Activated CD4-positive, alpha-beta T cell treated with anti-CD3 and anti-CD28 coated beads, Interleukin-2, amount 50 U/mL, for 4 hours (primary cell): ENCODE measurements at places on chromosomes 5 and 9.

GRCh38 chr5:96901384-96901783 lies 25.1 kb downstream of the ERAP2 start:
- no peak for DNase-seq

- DNase-seq, result no peak
Observed at GRCh38 chr5:132405646-132406045, 36.1 kb downstream of the SLC22A5 start.

GRCh38 chr5:26259081-26259480 lies 779.3 kb downstream of the CDH9 start:
- no peak for DNase-seq

DNA sequence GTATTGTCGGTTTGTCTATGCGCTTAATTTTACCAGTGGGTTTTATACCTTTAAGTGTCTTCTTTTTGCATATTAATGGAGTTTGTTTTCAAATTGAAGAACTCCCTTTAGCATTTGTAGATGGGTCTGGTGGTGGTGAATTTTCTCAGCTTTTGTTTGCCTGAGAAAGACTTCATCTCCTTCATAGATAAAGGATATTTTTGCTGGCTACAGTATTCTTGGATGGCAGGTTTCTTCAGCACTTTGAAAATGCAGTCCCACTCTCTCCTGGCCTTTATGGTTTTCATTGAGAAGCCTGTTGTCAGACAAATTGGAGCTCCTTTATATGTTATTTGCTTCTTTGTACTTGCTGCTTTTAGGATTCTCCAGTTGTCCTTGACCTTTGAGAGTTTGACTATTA lies 142.1 kb downstream of the RAB3C start:
- no peak for DNase-seq

DNA sequence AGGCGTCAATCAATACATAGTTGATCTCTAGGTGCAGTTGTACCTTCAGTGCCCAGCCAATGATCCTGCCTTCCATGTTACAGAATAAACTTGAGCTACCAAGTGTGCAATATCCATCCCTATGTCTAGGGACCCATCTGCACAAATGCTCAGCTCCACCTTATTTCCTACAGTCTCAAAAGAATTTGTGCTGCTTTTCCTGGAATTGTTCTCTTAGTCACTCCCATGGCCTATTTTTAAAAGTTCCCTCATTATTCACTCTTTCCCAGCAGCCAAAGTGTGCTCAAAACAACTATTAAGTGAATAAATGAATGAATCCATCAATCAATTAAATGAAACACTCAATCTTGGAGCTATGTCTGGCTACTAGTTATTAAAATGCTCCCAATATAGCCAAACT lies 14.7 kb downstream of the LIX1 start:
- DNase-seq, result no peak

DNA sequence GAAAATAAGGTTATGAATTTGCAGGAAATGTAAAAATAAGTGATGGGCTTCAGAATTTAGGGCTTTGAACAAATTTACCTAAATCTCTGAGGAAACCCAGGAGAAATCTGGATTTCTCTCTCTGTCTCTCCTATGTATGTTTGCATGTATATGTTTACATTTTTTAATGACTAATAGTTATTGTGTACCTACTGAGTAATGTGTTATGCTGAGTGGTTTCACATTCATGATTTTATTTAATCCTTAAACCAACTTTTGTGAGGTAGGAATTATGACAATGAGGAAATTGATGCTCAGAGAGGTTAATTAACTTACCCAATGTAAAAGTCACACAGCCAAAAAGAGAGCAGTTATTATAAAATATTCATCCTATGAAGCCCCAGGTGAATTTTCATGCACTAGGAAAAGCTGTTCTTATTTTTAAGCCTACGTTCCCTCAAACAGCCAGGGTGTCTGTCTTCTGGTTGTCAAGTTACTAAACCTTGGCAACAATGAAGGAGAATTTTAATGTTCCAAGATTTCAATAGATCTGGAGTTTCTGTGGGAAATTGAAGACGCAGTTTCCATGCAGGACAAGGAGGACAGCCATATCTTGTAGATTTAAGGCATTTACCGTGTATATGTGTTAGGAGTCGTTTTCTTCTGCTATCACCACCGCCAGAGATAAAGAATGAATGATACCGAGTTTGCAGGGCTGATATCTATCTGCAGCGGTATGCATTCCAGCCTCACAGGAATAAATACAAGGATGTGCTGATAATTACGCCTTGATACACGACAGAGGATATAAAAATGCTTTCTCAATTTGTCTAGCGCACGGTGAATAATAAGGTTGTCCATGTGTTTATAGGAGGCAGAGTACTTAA lies 484.8 kb downstream of the ZSWIM6 start:
- no peak for DNase-seq

GRCh38 chr5:167530548-167530947 lies 760.9 kb upstream of the WWC1 start:
- DNase-seq, result no peak

- no peak for DNase-seq
Observed at GRCh38 chr5:148909766-148910165, 83.4 kb downstream of the ADRB2 start.

GRCh38 chr5:119373449-119373858 lies 17.6 kb downstream of the TNFAIP8 start:
- no peak for DNase-seq

GRCh38 chr9:133512253-133513213 lies 12.2 kb downstream of the MYMK start:
- no peak for DNase-seq

- DNase-seq, result no peak
Observed at GRCh38 chr9:17476401-17476800, 102.5 kb upstream of the SH3GL2 start.

GRCh38 chr5:3230254-3230653 lies 365.4 kb upstream of the IRX1 start:
- DNase-seq, result no peak

DNA sequence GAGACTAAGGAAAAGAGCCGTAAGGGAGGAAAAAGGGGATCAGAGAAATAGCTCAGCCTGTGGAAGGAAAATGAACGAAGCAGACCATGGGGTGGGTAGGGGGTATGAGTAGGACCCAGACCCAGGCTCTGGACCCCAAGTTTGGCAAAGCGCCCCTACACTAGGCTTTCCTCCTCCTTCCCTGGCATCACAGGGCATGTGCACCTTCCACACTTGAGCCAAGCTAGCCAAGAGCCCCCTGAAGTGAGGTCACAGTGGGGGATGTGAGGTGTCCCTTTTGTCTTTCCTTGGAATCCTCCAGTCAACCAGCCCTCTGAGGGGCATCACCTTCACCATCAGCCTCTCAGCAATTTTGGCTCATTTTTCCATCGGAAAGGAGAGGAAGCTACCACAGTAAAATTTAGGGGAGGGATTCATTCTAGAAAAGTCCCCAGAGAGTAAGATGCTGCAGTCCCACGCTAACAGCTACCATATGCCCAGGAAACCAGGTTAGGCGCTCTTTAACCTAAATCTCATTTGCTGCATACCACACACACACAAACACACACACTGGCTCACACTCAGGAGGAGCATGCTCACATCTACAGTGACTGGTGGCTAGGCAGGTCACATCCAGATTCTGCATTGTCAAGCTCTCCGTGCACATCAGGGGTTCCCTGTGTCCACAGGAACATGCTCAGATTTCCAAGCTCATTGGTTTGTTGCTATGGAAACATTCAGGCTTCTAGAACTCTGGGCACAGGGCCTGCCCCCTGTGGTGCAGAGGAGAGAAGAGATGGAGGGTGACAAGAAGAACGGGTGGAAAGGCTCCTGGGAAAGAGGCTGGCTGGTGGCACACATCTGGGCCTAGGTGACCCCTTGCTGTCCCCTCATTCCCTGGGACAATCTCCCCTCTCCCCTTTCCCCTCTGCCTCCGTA lies 9.9 kb downstream of the REEP2 start:
- no peak for DNase-seq

- DNase-seq, result no peak
Observed at GRCh38 chr9:91360551-91361290, 997 bp downstream of the AUH start.

DNA sequence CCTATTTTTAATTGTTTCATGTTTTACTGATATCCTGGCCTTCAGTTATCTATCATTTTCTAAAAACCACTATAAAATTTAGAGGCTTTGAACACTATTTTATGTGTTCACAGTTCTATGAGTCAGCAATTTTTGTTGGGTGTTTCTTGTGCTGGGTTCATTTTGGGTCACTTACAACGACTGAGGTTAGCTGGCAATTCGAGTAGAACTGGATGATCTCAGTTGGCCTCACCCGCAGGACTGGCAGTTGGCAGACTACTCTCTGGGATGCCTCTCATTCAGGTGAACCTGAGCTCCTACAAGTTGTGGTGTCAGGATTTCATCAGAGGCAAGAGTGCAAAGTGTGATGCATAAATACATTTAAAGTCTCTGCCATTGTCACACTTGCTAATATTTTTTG lies 151.0 kb upstream of the PAPPA start:
- no peak for DNase-seq

DNA sequence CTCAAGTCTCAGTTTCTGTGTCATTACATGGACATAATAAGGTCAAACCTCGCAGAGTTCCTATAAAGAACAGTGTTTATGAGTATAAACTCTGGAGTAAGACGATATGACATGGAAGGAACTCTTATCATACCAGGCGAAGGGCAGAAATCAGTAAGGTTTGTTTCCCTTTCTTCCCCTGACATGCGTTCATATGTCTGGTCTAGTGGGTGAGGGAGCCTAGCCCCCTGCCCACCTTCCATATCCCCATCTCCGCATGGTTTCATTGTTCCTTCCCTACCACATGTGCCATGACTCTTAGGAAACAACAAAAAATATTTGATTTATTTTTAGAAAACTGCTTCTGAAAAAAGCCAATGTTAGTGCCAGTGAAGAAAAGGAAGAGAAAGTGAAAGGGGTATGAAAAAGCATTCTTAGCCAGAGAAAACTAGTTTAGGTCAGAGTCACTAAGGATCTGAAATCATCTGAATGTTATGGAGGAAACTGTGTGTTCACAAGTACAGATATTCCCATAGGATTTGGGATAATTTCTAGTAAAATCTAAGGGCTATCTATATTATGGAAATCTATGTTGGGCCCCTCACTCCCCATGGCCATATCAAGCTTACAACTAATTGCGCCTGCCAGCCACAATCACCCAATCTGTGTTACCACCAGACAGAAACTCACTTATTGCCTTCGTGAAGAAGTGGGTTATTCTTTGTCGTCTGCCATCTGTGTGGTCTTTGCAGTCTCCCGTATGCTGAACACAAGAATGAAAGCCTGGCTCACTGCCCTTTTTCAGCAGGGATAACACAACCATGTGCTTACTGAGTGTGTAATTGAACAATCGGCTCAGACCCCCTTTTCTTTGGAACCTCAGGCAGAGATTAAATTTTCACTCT lies 19.9 kb upstream of the HMHB1 start:
- no peak for DNase-seq

DNA sequence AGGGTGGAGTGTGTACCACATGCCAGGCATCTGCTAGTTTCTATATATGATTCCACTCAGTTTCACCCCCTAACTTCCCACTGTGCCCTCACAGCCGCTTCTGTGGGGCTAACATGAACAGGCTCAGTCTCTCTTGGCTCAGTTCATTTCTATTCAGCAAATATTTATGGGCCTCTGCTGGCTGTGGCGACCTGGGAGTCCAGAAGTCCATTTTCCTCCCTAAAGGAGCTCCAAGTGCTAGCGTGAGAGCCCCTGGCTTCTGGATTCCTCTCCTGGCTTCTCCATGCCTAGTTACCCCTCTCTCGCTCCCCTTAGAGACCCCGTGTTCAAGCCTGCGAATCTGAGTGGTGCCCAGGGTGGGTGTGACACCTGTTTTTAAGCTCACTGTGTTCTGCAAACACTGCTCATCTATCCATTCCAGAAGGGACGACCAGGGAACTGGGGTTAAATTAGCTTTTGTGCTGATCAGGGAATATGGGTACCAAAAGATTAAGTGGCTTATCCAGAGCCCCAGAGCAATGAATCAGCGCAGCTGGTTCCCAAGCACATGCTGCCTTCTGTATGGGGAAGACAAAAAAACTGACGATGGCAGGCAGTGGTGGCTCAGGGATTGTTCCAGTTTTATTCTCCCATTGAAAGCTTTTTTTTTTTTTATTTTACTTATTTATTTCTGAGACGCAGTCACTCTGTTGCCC lies 57.6 kb downstream of the HMCN2 start:
- DNase-seq, result no peak

GRCh38 chr5:59559847-59560246 lies 333.7 kb downstream of the PDE4D start:
- no peak for DNase-seq

- no peak for DNase-seq
Observed at GRCh38 chr5:96610747-96611146, 51.4 kb upstream of the CAST start.

- DNase-seq, result peak; percentile 67
Observed at GRCh38 chr5:111254613-111255012, 30.4 kb downstream of the CAMK4 start.

DNA sequence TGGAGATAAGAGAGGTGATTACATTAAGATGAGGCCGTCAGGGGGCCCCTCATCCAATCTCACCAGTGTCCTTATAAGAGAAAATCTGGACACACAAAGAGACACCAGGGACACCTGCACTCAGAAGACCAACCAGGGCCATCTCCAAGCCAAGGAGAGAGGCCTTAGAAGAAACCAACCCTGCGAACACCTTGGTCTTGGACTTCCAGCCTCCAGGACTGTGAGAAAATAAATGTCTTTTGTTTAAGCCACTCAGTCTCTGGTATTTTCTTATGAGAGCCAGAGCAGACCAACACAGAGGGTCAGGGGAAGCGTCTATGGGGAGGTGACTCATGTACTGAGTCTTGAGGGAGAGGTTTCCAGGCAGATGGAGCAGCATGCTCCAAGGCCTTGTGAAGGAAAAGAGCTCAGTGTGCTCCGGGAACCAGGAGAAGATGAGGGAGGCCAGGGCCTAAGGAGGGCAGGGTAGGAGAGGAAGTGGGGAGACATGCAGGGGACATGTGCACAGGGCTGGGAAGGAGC lies 5.4 kb downstream of the PHYKPL start:
- no peak for DNase-seq

- no peak for DNase-seq
Observed at GRCh38 chr5:36883894-36884462, 7.4 kb downstream of the NIPBL start.

DNA sequence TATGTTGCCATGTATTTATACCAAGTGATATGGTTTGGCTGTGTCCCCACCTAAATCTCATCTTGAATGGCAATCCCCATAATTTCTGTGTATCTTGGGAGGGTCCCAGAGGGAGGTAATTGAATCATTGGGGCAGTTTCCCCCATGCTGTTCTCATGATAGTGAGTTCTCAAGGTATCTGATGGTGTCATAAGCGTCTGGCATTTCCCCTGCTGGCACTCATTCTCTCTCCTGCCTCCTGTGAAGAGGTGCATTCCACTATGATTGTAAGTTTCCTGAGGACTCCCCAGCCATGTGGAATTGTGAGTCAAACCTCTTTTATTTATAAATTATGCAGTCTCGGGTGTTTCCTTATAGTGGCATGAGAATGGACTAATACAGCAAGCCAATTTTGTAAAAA lies 140.8 kb upstream of the ADAMTSL1 start:
- no peak for DNase-seq

DNA sequence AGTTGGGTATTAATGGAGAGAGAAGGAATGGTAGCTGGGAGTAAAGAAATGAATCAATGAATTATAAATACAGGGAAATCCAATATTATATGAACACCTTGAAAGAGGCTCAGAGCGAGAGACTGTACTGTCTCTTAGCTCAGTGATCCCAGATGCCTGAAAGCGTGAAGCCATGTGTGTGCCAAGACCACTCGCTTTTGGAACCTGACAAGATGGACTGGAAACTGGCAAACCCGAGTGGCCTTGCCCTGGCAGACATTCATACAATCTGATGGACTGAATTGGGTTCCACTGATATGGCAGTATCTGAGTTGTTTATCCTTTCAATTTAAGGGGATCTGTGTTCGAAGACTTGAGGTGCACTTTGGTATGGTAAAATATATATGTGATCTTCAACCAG lies 170.3 kb downstream of the ERCC6L2 start:
- no peak for DNase-seq

GRCh38 chr9:16308645-16309044 lies 561.8 kb downstream of the BNC2 start:
- no peak for DNase-seq
